Stimulated activated CD8-positive, alpha-beta memory T cell treated with anti-CD3 and anti-CD28 coated beads, Interleukin-7, amount 100 ng/mL, for 1 hour (primary cell): ENCODE measurements at places on chromosomes 3 and 15.

DNA sequence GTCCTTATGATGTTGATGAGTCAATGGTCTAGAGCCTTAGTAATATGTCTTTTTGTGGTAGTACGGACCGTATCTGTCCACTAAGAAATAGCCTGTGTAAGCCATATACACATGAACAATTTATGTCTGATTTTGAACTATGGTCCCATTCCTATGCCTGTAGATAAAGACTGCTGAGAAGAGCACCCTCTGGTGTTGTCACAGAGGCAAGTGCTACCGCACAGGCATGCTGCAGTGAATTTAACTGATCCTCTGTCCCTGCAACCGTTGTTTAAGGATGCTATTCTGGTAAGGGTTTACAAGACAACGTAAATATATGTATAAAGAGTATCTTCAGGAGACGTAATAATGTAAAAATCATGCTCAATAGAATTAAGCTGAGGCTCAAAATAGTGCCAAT lies 170.7 kb downstream of the UBE3A start:
- DNase-seq = no peak

GRCh38 chr3:63343674-63344073 lies 65.6 kb downstream of the SYNPR start:
- no peak for DNase-seq

DNA sequence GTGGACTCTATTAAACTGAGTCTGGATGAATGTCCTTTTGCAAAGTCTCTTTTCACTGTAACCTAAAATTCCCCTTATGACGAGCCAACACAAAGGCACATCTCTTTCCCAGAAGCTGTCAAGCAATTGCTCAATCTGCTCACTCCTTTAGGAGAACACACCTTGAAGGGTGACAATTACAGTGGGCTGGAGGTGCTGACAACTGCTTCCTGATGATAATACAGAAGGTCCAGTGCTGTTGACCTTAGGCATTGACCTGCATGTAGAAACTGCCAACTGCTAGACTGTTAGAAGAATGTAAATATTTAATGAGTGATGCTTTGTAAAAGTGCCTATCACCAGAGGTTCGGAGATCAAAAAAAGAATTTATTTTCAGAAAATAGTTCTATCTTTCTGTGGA lies 757.7 kb downstream of the GRM7 start:
- DNase-seq = no peak

DNA sequence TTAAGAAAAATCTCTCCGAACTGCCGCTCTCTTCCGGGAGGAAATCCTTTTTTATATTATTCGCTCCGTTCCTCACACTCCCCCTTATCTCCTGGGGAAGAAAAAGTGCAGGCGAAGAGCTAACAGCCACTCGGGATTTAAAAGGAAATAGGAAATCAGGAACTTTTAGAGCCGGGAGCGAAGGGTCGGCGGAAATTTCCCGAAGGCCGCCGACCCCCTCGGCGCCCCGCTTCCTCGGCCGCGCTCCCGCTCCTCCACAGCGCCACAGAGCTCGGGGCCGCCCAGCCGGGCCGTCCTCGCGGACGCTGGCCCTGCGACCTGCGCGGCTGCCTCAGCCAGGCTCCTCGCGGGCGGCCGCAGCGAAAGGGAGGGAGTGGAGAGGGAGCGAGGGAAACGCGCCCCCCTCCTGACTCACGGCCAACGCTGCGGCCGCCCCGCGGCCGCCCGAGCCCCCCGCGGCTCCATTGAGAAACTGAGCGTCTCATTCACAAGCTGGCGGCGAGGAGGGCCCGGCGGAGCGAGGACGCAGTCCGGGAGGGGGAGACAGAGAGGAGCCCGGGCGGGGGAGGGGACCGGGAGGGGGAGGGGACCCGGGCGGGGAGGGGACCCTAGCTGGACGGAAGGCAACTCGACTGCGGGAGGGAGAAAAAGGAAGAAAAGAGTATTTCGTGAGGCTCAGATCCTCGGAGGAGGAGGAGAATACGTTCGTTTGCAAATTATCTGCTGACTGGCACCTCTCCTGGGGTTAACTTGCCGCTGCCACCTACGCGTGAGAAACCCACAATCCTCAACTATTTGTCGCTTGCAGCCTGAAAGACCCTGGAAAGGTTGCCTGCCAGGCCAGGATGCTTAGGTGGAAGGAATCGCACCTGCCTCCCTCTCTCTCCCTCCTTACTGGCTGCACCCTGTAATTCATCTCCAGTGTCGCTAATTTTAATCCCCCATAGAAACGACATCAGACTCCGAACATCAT lies at the start of gene PTPN9:
TSS of gene PTPN9 (minus strand) at position 368 of the 973 bp plus-strand sequence. CDS start 539 bp downstream, outside the sequence.
- DNase-seq = peak; percentile 40

GRCh38 chr3:62892951-62893350 lies 17.7 kb upstream of the CADPS start:
- DNase-seq = no peak

DNA sequence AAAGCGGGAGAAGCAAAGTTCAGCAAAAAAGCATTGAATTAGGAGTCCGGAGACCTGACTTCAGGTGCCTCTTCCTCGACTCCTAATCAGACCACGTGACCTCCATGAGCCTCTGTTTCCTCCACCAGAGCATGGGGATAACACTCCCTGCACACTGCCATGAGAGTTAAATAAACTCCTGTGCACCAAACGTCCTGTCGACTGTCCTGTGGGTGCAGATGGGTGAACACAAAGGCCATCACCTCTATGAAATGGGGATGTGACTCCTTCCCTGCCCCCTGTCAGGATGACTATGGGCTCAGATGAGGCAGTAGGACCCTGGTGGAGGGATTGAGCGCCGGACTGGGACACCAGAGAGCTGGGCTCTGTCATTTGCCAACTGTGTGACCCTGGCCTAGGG lies 13.5 kb upstream of the TSPAN3 start:
- DNase-seq = no peak

DNA sequence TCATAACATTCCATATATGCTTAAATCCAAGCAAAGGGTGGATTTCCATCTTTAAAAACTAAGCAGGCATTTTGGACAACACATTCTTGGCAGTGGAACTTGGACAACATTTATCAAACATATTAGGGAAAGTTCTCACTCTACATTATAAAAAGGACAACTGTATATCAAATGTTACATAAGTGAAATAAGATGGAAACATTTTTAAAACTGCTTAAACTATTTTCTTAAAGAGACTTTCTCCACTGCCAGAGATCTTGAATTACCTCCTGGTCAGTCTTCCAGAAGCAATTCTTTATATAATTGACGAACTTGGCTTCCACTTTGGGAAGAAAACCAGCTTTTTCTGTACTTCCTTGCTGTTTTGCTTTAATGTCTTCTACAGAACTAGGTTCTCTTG lies 109.3 kb downstream of the NEO1 start:
- no peak for DNase-seq

DNA sequence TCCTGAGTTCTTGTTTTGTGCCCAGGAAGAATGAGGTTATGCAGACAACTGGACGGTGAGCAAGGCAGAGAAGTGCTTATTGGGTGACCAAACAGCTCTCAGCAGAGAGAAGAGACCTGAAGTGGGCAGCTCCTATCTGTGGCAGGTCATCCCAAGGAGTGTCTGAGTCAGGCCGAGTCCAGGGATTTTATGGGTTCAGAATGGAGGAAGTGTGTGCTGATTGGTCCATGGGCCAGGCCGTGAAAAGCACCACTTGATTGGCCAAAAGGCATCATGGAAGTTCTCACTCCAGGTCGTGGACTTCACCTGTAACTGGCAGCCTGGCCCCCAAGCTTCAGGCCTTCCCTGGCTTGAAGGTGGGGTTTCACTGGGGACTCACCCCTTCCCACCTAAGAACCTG lies 74.5 kb downstream of the NR1D2 start:
- no peak for DNase-seq

DNA sequence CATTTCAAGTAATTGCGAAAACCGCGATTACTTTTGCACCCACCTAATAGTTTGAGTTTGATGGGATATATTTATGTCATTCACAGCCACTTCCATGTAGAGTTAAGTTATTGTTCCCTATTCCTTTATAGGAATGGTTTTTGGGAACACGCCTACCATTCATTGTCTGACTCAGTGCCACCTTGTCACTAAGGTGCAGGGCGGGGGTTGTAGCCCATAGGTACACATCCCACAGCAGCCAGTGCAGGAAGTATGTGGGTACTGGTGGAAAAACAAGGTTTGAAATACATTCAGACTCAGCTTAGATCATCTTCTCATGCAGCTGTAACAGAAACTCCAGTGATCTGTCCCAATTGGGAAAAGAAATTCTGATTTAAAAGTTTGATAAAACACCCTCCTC lies 48.2 kb upstream of the CFAP161 start:
- DNase-seq = no peak

DNA sequence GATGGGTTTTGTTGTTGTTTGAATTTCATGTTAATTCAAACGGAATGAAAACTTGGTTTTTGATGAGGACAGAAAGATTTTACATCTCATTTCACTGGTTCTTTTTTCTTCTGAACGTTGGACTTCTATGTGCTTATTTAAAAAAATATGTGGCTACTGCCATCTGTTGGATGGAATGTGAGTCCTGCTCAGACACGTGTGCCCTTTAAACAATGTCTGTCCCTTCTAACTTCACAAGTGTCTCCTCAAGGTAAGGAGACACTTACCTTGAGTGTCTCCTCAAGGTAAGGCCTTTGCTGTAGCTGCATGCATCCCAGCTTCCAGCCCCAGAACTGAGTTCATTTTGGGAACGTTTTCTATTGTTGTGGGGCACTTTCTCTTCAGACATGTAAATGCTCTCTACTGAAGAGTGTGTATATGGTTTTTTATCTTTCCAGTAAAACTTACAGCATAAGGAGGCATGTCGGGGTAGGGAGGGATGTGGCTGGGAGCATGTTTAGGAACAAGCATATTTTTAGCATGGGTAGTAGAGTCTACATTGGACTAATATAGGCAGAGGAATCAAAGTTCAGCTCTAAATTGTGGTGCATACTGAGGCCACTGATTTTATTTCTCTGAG lies 63.1 kb upstream of the UBE3A start:
- no peak for DNase-seq

GRCh38 chr3:192409838-192410683 lies 317.3 kb downstream of the FGF12 start:
- no peak for DNase-seq

- no peak for DNase-seq
These were observed 35.9 kb upstream of the ZBTB38 start for GRCh38 chr3:141332416-141332815.
